ENCODE measurements at places on chromosomes 4 and X.

- DNase-seq, result no peak
Observed at GRCh38 chrX:46636223-46636622, 62.7 kb downstream of the CHST7 start.

- no peak for DNase-seq
Observed at GRCh38 chr4:56806666-56807065, 14.8 kb downstream of the SPINK2 start.

GRCh38 chrX:54181202-54181953, 1.7 kb downstream of the FAM120C start:
- no peak for DNase-seq

- no peak for DNase-seq
Observed at GRCh38 chr4:2337131-2337723, 75.3 kb upstream of the MXD4 start.
